ENCODE measurements at places on chromosomes 1 and 21. TPM values are rescaled to one million over a fixed set of nuclear protein-coding genes. Genes with fewer than 3 reads are reported as not detected.

KRTAP19-4 gene
- total RNA-seq = not detected

- DNase-seq = no peak
These were observed 95.9 kb downstream of the PTPRU start for GRCh38 chr1:29332204-29332603.

DNA sequence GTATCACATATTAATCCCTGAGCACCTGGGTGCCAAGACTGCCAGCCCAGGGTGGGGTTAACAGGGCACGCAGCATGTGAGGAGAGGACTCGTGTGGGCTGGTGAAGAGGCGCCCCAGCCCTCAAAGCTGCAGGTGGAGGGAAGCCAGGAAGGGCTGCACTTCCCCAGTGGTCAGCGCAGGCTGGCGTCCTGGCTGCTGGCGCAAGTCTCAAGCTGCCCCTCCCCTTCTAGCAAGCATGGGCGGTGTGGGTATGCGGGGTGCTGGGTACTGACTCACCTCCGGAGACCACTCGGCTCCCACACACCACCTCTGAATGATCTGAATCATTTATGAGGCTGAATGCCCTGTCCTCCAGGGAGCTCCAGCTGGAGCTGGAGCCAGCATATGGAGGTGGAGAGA lies 44.0 kb downstream of the EIF2D start:
- DNase-seq = no peak

SLAMF6 gene
- total RNA-seq = 2.2 TPM

DNA sequence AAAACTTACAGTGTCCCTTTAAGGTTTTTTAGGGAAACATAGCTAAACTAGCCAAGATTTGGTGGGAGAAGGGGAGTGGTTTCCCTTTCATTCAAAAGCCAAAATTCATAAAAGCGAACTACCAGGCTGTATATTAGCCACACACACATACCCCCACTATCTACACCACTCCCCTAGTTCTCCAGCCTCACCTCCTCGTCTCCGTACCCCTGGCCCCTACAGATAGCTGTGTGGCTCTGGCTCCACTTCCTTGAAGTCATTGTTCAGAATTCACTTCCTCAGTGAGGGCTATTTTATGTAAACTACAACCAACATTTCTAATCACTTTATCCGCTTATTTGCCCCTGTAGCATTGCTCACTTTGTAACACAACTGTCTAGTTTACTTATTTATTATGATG lies 5.3 kb upstream of the DPH5 start:
- DNase-seq = no peak

DNA sequence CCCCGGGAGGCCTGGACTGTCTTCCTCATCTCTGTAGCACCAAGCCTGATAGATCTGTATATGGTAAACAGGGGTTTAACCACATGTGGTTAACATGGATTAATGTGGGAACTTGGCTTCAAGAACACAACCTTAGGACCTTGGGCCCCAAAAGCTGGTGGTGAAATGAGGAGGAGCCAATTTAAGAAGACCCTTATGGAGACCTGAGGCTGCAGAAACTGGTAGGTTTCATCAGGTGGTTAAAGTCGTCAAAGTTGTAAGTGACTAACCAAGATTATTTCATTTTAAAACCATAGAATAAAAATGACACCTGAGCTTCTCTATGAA lies 14.0 kb downstream of the THEMIS2 start:
- DNase-seq = no peak

- DNase-seq = no peak
These were observed 84.7 kb downstream of the TRIM11 start for GRCh38 chr1:228321895-228322294.

- no peak for DNase-seq
These were observed 9.5 kb upstream of the GOLT1A start for GRCh38 chr1:204223129-204223860.

- DNase-seq = peak; percentile 12
These were observed 31.7 kb downstream of the AK5 start for GRCh38 chr1:77313491-77313890.

SH2D1B gene
- total RNA-seq = 0.12 TPM

FCRLB gene
- total RNA-seq = 0.23 TPM

GRCh38 chr1:112337028-112337531 lies 58.9 kb upstream of the CTTNBP2NL start:
- no peak for DNase-seq

DNA sequence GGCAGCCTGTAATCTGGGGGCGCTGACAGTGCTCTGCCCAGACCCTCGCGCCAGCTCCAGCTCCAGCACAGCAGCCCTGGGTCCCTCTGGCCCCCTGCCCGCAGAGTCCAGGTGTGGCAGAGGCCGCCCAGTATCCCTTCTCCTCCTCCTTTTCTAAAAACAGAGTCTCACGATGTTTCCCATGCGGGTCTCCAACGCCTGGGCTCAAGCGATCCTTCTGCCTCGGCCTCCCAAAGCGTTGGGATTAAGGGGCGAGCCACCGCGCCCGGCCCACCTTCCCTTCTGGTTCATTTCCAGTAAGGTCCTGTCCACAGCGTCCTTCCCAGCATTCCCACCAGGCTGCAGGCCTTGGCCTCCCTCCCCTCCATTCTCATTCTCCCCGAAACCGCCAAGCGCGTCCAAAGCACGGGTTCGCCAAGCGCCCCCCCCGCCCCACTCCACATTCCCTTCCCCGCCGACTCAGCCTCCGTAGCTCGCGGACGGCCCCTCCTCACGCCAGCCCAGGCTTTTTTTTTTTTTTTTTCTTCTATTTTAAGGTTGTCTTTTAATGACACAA lies 2.0 kb upstream of the PCBP3 start:
- no peak for DNase-seq

DNA sequence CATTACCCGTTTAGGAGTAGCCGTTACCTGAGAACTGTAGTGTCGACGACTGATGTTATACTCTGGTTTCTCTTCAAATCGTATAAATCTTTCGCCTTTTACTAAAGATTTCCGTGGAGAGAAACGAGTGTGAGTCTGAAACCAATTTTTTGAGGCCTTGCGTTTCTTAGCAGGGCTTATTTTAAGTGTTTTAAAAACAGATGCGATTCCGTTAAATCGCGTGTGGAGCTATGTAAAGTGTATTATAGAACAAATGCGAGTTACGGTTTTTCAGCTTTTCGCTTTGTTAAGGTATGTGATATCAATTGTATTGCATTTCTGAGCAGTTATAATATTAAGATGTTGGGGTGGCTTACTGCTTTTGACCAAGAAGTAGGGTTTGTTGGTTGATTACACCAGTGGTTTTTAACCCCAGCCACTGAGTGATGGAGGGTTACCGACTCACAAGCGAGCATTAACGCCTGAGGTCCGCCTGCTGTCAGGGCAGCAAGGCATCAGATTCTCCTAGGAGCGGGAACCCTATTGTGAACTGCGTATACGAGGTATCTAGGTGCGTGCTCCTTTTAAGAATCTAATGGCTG lies 18.0 kb downstream of the KIAA2013 start:
- DNase-seq = peak; percentile 53

DNA sequence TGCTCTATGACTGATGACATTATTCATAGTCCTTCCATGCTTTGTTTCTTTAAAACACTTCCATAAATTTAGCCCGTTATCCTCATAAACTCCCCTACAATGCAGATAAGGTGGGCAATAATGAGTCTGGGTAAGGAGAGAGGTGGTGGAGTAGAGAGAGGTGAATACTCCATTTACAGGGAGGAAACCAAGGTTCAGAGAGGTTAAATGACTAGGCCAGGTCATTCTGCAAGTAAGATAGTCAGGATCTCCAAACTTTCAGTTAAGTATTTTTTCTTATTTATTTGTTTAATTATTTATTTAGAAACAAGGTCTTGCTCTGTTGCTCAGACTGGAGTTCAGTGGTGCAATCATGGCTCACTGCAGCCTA lies 26.1 kb downstream of the PAFAH2 start:
- DNase-seq = no peak

DNA sequence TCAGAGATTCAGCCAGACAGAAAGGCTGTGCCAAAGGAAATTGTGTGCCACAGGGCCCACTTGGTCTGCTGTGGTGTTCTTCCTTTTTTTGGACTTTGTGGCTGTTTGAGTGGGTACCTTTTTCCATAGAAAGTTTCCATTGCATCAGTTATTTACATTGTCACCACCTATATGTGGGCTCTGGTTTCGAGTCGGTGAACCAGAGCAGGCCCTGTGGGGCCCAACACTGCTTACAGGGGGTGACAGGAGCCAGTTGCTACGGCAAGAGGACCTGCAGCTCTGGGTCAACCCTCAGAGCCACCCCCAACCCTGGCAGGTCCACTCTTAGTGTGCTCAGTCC lies 157.0 kb upstream of the EDN2 start:
- DNase-seq = no peak

DNA sequence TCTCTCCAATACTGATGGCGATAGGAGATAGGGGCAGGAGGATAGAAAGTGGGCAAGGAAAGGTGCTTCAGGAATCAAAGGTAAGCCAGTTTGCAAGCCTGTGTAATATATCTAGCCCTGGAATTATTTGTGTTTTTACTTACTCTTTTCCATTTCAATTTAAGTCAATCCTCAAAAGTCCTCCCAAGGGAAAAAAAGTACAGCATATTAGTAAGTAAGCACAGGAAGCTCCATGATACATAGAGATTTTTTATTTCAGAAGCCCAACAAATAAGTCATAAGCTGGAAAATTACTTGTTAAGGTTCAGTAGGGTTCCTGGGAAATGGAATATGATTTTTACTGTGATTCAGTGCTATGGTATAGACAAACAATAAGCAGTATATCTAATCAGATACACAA lies 337.7 kb upstream of the DUSP10 start:
- no peak for DNase-seq

GRCh38 chr1:29460694-29461093 lies 224.4 kb downstream of the PTPRU start:
- DNase-seq = no peak

- no peak for DNase-seq
These were observed 17.1 kb downstream of the TTF2 start for GRCh38 chr1:117077267-117077666.

DNA sequence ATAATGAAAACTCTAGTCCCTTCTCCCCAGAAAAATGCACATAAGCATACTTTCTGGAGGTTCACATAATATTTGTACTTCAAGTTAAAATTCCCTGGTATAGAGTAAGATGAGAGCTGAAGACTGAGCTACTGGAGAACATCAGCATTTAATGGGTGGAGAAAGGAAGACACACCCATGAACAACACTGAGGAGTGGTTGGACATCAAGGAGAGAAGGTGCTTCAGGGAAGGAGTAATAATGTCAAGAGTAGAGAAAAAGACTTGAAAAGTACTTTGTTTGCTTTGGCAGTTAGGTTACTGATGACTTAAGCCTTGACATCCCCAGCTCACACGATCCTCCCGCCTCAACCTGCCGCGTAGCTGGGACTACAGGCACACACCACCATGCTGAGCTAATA lies 21.9 kb downstream of the PEA15 start:
- DNase-seq = no peak

CFAP45 gene
- 0.37 TPM for total RNA-seq

- no peak for DNase-seq
These were observed 47.8 kb upstream of the PBX1 start for GRCh38 chr1:164511001-164511705.

ABCG1 gene
- 19.5 TPM for total RNA-seq

SPRR4 gene
- not detected for total RNA-seq

DNA sequence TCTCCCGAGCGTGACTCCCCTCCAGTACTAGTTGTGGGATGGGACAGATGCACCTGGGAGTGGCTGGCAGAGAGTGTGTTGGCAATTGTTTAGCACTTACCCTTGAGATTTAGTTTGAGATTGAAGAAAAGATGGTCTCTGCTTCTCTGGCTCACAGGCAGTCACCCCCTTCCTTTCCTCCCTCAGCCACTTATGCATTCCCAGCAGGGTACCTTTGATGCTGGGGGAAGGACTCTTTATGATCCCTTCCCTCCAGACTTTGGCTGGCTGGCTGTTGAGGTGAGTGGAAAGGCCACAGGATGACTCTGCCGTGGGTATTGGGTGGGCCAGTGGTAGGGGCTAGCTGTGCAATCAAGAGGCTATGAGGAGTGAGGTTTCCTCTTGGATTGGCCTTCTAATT lies 236.8 kb downstream of the CAMTA1 start:
- no peak for DNase-seq

GRCh38 chr21:24514081-24514733 lies 1093.1 kb downstream of the MRPL39 start:
- no peak for DNase-seq

FRRS1 gene
- 22.5 TPM for total RNA-seq

DNA sequence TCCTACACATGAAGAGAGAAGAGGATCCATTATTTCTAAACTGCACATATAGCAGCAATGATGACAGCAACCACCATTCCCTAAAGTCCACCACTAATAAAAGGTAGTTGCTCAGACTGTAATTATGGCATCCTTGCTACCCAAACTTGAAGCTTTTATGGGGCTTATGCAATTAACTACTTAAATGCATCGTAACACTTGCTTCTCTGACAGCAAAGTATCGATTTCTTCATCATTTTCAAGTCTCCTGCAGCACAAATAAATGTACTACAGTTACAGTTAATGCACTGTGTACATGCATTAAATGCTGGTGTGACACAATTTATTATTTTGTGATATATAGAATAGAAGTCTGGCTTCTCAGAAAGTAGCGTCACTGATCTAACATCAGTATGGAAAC lies 241.7 kb downstream of the USH2A start:
- DNase-seq = no peak

- no peak for DNase-seq
These were observed 4.9 kb upstream of the PTGFRN start for GRCh38 chr1:116904791-116905320.

CAPN8 gene
- total RNA-seq = 35.6 TPM

GRCh38 chr1:201614262-201615015 lies 75.5 kb downstream of the NAV1 start:
- peak; percentile 26 for DNase-seq

DNA sequence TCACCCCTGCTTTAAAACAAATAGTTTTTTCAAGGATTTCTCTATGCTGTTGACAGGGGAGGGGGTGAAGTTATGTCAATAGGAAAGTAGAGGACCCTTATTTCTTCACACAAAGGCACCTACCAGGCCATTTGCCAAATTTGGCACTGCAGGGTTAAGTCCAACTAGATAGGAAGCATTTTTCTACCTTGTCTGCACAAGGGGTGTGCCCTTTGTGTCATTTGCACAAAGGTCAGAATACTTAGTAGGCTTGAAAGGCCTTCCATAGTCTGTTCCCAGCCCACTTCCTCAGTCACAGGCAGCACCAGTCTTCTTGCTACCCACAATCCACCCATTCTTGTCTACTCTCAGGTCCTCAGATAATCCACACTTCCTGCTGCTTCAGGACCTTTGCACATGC lies 7.0 kb downstream of the TACSTD2 start:
- no peak for DNase-seq

- DNase-seq = no peak
These were observed 43.7 kb upstream of the PPP2R5A start for GRCh38 chr1:212241501-212241900.

NCDN gene
- total RNA-seq = 43.9 TPM

Measured in mucosa of gallbladder (tissue), 1 donor.